ENCODE measurements at places on chromosomes 16 and 17.

DNA sequence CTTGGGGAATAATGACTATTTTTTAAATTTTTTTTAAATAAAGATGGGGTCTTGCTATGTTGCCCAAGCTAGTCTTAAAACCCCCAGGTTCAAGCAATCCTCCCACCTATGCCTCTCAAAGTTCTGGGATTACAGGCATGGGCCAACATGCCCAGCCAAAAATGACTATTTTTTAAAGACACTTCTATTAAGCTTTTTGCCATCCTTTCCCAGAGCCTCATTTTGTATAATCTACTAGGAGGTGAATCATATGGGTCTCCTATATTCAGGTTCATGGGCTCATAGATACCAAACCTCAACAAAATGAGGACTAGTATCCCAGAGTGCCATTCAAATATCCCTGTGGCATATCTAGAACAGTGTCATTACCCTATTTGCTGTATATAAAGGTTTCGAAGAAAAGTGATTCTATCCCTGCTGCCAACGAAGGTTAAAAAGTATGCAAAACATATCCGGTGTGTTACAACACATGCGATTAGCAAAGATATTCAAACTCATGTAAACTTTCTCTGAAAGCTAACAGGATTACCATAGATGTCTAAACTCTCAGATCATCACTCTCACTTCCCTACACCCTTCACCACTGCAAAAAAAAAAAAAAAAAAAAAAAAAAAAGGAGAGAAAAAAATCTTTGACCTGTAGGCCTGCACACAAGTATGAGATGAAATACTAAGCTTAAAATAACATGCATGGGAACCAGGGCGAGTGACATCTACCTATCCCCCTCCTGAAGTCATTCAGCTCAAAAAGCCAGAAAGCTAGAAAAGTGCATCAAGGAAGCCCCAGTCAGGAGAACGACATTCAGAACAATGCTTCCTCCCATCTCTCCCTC lies 23.5 kb downstream of the XPO6 start:
- no peak for DNase-seq

- DNase-seq: no peak
Measured at GRCh38 chr17:48241131-48241591, 133.6 kb downstream of the SNX11 start.

- DNase-seq: no peak
Measured at GRCh38 chr17:37060094-37060493, 111.3 kb downstream of the AATF start.

DNA sequence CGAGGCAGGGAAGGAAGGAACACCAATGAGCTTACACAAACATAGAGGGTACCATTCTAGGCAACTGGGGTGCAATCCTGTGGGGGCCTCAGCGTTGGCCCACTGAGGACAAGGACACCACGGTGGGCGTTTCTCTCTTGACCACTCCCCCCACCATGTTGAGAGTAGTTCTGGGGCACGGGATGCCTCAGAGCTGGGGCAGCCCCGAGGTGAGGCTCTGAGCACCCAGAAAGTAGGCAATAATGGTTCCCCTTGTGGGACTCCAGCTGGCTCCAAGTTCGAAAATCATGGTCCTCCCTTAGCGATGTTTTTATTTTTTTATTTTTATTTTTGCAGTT lies 5.1 kb downstream of the PRSS21 start:
- DNase-seq: no peak

DNA sequence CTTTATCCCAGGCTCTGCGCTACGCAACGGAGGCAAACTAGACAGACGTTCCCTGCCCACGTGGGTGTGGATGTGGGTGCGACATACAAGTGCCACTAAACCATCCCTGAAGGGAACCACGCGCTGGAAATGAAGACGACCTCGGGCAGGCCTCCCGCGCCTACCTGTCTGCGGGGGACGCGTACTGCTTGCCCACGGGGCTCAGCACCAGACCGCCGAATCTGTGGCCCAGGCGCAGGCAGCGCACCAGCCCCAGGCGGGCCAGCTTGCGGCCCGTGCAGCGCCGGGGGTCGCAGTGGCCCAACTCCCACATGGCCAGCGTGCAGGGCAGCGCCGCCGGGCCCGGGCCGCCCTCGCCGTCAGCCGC lies 480 bp downstream of the TSR3 start:
- DNase-seq: no peak

DNA sequence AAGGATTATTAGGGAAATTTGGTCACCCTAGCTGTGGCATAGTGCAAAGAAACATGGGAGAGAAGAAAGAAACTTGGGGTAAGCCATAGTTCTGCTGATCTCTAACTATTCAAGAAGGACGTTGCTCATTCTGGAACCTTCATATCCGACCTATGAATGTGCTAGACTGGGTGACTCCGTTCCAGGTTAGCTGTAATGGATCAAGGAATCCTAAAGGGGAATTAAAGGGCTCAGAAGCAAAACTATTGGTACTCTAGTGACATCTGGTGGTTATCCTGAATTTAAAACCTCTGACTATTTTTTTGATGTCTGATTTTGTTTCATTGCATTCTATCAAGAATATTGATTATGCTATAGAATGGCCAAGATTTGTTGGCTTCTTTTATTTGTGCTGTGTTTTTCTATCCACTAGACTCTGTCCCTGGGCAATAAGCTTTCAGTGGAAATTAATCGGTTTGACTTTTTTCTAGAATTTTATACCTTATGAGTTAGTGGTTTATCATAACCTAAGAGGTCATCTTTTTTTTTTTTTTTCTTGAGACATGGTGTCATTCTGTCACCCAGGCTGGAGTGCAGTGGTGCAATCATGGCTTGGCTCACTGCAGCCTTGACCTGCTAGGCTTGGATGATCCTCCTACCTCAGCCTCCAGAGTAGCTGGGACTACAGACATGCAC lies 19.5 kb downstream of the PCTP start:
- DNase-seq: no peak

DNA sequence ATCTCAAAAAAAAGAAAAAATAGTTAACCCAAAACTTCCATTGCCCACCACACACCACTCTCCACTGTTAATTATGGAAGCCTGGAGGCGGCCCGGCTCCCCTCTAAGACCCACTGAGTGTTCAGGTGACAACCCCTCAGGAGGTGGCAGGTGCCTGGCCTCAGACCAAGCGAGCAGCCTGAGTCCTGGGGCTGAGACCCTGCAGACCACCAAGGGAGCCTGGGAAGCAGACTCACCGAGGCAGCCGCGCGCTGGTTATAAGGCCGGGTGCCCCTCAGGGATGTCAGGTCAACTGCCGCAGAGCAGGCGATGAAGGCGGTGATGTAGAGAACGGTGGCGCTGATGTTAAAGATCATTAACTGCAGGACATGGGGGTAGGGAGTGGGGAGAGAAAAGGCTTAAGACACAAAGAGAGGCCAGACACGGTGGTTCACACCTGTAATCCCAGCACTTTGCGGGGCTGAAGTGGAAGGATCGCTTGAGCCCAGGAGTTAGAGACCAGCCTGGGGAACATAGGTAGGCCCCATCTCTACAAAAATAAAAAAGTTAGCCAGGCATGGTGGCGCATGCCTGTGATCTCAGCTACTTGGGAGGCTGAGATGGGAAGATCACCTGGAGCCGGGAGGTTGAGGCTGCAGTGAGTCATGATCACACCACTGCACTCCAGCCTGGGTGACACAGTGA lies 13.3 kb downstream of the ARL2BP start:
- DNase-seq: no peak

DNA sequence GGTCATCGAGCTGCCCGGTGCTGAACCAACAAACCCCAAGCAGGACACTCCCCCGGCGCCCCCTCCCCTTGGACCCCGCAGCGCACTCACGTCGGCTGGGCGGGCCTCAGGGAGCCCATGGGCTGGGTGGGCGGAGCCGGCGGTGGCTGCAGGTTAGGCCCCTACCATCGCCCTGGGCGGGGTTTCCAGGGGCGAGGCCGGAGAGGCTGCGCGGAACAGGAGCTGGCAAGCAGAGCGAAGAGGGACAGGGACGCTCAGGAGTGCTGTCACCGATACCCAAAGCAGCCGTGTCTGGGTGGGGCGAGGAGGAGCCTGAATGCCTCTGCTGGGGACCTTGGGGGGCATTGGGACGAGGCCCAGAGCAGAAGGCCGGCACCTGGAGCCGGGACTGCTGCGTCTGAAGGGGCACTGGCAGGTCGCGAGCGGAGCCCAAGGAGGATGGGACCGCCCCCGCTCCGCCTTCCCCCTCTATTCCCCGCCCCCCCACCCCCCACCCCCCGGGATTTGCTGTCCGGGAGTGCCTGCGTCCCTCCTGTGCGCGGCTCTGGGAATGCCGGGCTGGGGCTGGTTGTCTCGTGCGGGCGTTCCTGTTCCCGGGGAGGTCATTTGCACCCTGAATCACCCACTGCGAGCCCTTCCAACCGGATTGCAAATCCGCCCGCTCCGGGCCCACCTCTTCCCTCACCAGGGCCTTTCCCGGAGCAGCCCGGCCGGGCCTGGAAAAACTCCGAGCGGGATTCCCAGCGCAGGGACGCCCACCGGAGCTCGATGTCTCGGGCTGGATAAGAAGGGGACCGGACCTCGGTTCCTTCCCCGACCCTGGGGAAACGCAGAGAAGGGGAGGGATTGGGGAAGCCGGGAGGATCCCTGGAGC lies 902 bp downstream of the ARHGAP27 start:
- peak; percentile 73 for DNase-seq

GRCh38 chr17:69608808-69609472 lies 194.4 kb downstream of the MAP2K6 start:
- DNase-seq: no peak

- DNase-seq: no peak
Measured at GRCh38 chr16:78817200-78817739, 717.8 kb downstream of the WWOX start.

- DNase-seq: peak; percentile 16
Measured at GRCh38 chr16:81261049-81261648, 22.7 kb downstream of the BCO1 start.

DNA sequence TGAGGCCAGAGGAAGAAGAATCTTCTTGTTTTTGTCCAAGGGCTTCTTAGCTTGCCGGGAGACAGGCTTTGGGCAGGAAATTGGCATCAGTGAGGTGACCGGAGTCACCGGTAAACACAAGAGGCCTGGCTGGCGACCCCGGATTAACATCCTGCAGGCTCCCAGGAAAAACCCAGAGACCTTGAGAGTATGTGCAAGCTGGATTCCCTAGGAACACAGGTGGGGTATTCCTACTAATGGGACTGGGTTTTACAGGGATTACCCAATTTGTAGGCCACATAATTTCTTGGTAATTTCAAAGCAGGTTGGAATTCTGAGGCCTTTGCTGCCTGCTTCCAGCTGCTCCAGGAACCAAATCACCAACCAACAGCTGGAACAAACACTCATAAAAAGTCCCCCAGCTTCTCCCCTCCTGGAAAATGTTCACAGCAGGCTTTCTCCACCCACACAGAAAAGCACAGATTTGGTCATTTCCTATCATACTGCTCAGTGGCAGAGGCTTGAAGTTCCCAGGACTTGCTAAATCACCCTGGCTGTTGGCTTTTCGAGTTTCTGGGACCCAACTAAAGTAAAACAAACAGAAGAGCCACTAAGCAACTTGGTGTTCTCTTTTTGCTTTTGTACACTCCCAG lies 258.8 kb downstream of the IRF8 start:
- DNase-seq: no peak

- DNase-seq: no peak
Measured at GRCh38 chr17:15263680-15264079, 1.4 kb downstream of the PMP22 start.

- no peak for DNase-seq
Measured at GRCh38 chr17:46035112-46035818, 36.2 kb downstream of the STH start.

DNA sequence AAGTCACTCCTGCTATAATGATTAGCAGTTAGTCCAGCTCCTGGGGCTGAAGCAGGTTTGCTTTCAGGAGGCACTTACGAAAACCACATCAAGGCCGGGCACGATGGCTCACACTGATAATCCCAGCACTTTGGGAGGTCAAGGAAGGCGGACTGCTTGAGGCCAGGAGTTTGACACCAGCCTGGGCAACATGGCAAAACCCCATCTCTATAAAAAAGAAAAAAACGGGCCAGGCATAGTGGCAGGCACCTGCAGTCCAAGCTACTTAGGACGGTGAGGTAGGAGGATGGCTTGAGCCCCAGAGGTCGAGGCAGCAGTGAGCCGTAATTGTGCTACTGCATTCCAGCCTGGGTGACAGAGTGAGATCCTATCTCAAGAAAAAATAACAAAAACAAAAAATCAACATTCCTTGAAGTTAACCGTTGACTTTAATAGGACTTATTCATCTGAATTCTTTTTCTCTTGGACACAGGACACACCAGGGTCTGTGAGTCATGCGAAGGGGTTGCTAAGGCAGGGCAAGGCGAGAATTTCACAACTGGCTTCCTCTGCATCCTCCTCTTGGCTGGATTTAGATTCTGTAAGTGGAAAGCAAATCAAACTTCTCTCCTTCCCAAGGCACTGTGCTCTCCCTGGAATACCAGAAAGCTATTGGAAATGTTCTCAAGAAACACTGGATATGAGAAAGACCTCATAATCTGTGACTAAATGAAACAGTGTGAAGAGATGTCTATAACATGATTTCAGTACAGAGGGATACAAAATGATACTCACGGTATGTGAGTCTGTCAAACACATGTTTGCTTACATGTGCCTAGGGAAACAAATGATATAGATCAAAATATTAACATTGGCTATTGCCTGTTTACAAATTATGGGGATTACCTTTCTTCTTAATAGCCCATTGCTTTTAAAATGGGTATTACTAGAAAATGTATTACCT lies 99.5 kb downstream of the SYCE1L start:
- no peak for DNase-seq
